ENCODE measurements at places on chromosomes 6 and 20.

- DNase-seq: no peak
Observed at GRCh38 chr6:56890066-56890465, 64.8 kb upstream of the BEND6 start.

DNA sequence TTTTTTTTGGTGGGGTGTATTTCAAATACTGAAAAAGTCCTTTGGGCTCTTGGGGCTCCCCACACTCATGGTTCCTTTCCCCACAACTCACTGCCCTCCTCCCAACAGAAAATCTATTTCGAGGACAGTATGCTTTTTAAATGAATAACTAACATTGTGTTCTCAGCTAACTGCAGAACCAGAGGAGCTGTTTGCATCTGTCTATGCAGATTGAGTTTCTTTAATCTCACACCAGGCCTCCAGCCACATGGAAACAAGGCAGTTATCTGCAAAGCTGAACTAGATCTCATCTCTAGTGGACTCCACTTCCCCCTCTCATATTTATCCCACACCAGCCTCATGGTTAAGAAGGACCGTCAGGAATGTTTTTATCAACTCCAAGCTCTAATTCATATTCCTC lies 955.1 kb downstream of the KIF16B start:
- no peak for DNase-seq

DNA sequence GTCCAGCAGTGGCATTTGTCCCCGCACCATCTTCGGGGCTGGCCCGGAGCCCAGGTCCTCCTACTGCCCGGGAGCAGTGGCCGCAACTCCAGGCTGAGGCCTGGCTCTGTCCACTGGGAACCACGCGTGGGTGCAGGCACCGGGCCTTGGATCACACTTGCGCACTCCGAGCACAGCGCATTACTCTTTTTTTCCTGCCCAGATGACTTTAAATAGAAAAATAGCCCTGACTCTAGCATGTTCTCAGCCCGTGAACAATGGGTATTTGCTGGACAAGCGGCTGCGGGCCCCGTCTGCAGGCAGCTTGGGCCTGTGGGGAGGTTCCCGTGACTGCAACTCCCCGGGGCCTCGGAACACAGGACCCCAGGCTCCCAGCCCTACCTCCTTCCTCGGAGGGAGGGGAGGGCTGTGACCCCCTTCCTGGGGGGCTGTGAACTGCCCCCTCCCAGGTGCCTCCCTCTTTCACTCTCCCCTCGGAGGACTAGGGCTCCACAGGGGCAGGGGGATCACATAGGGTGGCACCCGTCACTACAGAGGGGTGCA lies 162.2 kb downstream of the TBXT start:
- DNase-seq: no peak

GRCh38 chr6:76792394-76792793 lies 670.9 kb downstream of the HTR1B start:
- no peak for DNase-seq
